A549 treated with RU486 at 1 μM for 4 hours (cell line): ENCODE measurements at places on chromosomes 2 and 18. TPM values are rescaled to one million over a fixed set of nuclear protein-coding genes. Genes with fewer than 3 reads are reported as not detected.

Gene RMDN2
- total RNA-seq = 2.4 to 6.3 TPM (median 5.0 TPM) in 5 replicates

Gene ANKRD30BL
- total RNA-seq = not detected in 5 replicates

Gene PDE1A
- total RNA-seq = 0.12 to 0.33 TPM (median 0.15 TPM) in 3 of 5 replicates, not detected in the others

Gene LAMA1
- total RNA-seq = 0.05 to 0.08 TPM (median 0.07 TPM) in 5 replicates

Gene TDRD15
- total RNA-seq = not detected in 5 replicates

Gene ACADL
- total RNA-seq = 0.09 to 0.18 TPM in 2 of 5 replicates, not detected in the others

Gene GAD1
- 0.39 to 0.63 TPM (median 0.42 TPM) in 5 replicates for total RNA-seq

Gene FTCDNL1
- 1.8 to 2.8 TPM (median 2.5 TPM) in 5 replicates for total RNA-seq

Gene VRK2
- 19.9 to 34.7 TPM (median 29.6 TPM) in 5 replicates for total RNA-seq

Gene NEURL3
- 1.1 to 1.9 TPM (median 1.8 TPM) in 5 replicates for total RNA-seq

Gene PLCL1
- not detected in 5 replicates for total RNA-seq

Gene PSMA8
- not detected in 5 replicates for total RNA-seq

Gene SPATA3
- total RNA-seq = not detected in 5 replicates

Gene CFC1
- not detected in 5 replicates for total RNA-seq

Gene CNTNAP5
- not detected in 5 replicates for total RNA-seq

Gene LRRC30
- not detected in 5 replicates for total RNA-seq

Gene NDUFB3
- 125 to 180 TPM (median 128 TPM) in 5 replicates for total RNA-seq

Gene TGFA
- total RNA-seq = 7.9 to 9.5 TPM (median 8.7 TPM) in 5 replicates

Gene CD8B
- not detected in 5 replicates for total RNA-seq

Gene MAB21L4
- 0.08 to 0.17 TPM (median 0.09 TPM) in 3 of 5 replicates, not detected in the others for total RNA-seq

Gene GPR75
- total RNA-seq = 1.5 to 1.6 TPM (median 1.6 TPM) in 5 replicates

Gene CNGA3
- 0.02 to 0.06 TPM in 2 of 5 replicates, not detected in the others for total RNA-seq

Gene RMND5A
- total RNA-seq = 21.0 to 24.5 TPM (median 21.7 TPM) in 5 replicates

Gene ELOA2
- total RNA-seq = not detected in 5 replicates

Gene CCDC178
- total RNA-seq = not detected in 5 replicates

Gene GREB1
- total RNA-seq = 1.8 to 3.7 TPM (median 3.0 TPM) in 5 replicates

Gene SCN7A
- not detected in 5 replicates for total RNA-seq
